ENCODE measurements at places on chromosomes 3 and 15.

- DNase-seq = no peak
Measured at GRCh38 chr3:15794303-15794771, 3.4 kb downstream of the ANKRD28 start.

GRCh38 chr3:136544532-136544931, 207.6 kb downstream of the STAG1 start:
- DNase-seq = no peak

GRCh38 chr3:113501597-113501996, 13.4 kb downstream of the SPICE1 start:
- no peak for DNase-seq

- DNase-seq = no peak
Measured at GRCh38 chr3:101527441-101527840, 14.4 kb upstream of the SENP7 start.

DNA sequence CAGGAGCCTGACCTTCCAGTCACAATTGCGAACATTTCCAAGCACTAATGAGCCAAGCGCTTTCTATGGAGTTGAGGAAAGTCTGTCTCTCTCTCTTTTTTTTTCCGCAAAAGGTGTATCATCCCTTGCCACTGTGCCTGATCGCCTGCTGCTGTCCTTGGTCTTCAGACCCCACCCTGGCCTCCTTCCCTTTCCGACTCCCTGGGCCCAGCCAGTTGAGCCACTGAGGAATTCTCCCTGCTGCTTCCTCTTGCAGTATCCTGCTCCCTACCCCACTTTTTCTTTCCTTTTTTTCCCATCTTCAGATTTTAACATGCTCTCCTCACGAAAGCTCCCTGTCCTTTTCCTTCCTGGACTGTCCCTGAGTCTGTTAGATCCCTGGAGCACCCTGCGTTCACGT, 396.5 kb upstream of the C2CD4B start:
- no peak for DNase-seq

- no peak for DNase-seq
Measured at GRCh38 chr15:24752354-24752753, 76.8 kb downstream of the NPAP1 start.

DNA sequence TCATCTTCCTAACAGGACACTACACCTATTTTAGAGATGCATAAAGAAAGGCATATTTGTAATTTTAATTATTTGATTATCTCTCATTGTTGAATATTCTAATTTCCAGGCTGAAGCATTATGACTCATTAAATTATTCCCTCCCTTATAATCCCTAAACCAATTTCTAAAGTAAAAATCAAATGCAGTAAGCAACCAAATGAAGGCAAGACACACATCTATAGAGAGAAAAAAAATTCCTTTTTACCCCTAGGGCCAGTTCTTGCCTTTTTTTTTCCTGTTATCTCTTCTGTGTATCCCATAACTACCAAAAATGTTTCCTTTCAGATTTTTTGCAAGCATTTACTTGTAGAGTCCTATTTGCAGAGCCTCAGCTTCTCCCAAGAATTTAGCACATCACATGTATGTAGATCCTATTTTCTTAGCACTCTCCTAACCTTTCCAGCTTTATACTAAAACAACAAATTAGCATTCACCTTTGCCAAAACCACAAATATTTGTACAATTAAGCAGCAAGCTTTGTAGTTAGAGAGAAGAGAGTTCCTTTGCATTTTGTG, 177.9 kb downstream of the SATB1 start:
- DNase-seq = no peak

DNA sequence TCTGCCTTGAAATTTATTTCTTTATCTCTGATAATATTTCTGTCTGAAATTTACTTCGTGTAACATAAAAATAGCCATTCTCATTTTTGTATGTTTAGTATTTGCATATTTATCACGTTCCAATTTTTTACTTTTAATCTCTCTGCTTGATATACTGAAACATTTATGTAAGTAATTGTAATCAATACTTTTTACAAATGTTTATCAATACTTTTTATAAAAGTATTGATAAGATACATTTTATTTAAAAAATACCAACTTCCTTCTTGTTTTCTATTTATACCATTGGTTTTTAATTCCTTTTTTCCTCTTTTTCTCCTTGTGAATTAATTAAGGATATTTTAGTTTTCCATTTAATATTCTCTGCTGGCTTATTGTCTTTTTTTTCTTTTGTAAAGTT, 60.3 kb upstream of the TBL1XR1 start:
- DNase-seq = no peak

- DNase-seq = no peak
Measured at GRCh38 chr3:128884992-128885391, 5.6 kb downstream of the ACAD9 start.

- no peak for DNase-seq
Measured at GRCh38 chr3:126131881-126132750, 48.2 kb upstream of the SLC41A3 start.

Data from activated CD8-positive, alpha-beta memory T cell treated with anti-CD3 and anti-CD28 coated beads for 1 hour (primary cell).